WERI-Rb-1 (cell line): ENCODE measurements at places on chromosomes 6 and 20.

- DNase-seq: no peak
Observed at GRCh38 chr6:102581378-102582124, 1188.0 kb downstream of the GRIK2 start.

- no peak for DNase-seq
Observed at GRCh38 chr20:19288061-19288460, 75.6 kb downstream of the SLC24A3 start.

DNA sequence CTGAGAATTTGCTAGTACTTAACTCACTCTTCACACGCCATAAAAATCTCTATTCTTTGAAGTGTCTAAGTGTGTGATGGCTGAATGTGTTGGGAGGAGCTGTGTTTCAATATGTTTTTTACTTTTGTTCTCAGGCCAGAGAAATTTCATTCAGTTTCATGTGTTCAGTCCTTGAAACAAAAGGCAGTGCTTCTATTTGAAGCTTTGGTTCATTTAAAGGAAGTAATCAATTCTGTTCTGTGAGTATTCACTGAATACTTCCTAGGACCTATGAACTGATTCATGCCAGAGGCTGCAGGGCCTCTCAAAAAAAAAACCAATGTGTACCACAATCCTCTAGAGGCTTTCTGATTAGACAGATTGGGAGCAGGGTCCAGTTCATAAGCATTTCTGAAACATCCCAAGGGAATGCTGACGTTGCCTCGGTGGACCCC is 12.4 kb upstream of the F13A1 start:
- DNase-seq: no peak

- no peak for DNase-seq
Observed at GRCh38 chr6:108156180-108156937, 9.5 kb upstream of the NR2E1 start.
